ENCODE measurements at places on chromosomes 7 and 10.

- peak; percentile 69 for DNase-seq
These were observed 3.4 kb upstream of the CHST12 start for GRCh38 chr7:2399848-2400587.

DNA sequence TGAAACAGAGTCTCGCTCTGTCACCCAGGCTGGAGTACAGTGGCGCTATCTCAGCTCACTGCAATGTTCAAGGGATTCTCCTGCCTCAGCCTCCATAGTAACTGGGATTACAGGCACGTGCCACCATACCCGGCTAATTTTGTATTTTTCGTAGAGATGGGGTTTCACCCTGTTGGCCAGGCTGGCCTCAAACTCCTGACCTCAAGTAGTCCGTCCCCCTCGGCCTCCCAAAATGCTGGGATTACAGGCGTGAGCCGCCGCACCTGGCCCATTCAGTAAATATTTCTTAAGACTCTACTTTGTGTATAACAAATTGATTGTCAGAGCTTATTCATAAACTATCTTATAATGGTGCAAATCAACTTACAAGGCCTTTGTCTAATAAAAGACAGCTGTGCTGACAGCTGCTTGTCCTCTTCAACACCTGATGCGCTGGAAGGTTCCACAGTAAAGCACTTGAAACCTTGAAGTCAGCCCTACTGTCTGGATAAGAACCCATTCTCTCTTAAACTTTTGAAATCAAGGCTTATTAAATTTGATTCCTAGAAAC is 14.7 kb downstream of the ECHDC3 start:
- no peak for DNase-seq

DNA sequence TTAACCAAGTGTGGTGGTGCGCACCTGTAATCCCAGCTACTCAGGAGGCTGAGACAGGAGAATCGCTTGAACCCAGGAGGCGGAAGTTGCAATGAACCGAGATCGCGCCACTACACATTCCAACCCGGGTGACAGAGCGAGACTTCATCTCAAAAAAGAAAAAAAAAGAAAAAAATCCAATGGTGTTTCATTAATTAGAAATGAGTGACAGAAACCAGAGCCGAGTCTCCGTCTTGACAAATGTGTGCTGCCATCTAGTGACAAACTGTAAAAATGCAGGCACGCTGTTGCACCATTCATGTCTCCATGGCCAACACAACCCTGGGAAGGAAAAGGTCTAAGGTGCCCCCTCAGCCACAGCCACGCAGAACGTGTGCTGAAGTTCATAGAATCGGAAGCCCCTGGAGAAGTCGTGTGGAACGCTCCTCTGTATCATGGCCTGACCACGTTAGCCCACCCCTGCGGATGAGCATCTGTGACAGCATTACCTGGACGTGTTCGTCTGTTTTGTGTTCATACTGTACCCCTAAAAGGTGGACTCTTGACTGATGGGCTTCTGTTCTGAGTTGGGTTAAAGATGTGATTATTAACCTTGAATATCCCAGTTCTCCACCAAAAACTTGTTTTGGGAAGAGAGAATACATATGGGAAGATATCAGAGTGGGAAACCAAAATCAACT is 94.9 kb downstream of the LYZL2 start:
- peak; percentile 77 for DNase-seq

GRCh38 chr7:151345576-151346469 is 4.2 kb downstream of the NUB1 start:
- no peak for DNase-seq

- no peak for DNase-seq
These were observed 274.4 kb downstream of the THSD7A start for GRCh38 chr7:11557627-11558026.

DNA sequence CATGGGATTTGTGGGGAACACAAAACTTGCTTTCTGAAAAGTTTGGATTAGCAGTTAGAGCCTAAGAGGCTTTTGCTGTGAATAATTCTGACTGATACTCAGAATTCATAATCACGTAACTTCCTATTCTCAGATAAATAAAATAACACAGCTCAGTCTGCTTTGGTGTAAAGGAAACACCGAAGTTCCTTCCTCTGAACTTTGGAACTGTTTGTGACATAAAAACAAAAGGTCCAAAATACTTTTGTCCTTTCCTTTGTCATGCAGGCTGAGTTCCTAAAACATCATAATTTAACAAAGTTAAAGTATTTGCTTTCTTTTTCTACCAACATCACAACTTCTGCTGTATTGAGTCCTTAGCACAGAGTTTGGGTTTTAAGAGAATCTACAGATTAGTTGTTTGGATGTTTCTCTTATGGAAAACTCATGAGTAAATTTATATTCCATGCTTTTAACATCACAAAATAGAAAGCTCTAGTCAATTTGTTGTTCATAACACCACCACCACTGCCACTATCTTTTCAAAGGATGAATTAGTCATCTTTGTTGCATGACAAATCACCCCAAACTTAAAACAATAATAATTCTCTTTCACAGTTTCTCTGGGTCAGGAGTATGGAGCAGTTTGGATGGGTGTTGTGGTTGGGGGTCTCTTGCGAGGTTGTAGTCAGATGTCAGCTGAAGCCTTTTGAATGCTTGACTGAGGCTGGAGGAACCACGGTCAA is 123.4 kb downstream of the REEP3 start:
- DNase-seq, result no peak

DNA sequence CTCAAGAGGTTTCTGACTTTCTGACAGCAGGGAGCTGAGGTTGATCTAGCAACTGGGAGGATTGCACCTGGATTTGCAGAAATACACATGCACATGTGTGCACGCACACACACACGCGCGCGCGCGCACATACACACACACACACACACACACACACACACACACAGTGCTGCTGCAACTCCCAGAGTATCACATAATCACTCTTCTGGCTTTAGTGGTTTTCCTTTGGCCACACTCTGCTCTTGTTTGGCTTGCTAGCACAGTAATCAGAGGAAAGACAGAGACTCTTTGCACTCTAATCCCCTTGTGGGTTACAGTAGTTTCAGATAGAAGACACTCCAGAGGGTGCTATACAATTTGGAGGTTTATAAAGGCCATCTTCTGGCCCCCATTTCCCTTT is 705.0 kb downstream of the AUTS2 start:
- no peak for DNase-seq

- no peak for DNase-seq
These were observed 304.0 kb downstream of the ZEB1 start for GRCh38 chr10:31622978-31623377.

DNA sequence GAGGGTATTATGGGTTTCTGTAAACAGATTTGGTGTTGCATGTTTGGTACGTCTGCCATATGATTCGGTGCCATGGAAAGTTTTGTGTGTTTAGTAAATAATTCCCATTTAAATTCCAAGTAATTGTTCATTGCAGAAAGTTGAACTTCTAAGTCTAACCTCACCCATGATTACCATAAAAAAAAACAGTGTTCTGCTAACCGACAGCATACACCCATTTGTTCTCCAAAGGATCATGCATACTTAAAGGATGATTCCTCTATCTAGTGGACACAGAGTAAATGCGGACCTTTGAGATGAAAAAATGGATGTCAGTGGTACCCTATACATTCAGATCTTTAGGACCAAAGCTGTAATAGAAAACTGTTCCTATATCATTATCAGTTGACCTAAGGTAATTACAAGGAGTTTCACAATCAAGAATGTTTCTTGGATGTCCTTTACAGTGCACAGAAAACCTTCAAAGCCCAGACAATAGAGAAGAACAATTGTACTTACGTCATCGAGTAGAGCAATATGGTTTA is 209.9 kb downstream of the CRPPA start:
- DNase-seq, result no peak

DNA sequence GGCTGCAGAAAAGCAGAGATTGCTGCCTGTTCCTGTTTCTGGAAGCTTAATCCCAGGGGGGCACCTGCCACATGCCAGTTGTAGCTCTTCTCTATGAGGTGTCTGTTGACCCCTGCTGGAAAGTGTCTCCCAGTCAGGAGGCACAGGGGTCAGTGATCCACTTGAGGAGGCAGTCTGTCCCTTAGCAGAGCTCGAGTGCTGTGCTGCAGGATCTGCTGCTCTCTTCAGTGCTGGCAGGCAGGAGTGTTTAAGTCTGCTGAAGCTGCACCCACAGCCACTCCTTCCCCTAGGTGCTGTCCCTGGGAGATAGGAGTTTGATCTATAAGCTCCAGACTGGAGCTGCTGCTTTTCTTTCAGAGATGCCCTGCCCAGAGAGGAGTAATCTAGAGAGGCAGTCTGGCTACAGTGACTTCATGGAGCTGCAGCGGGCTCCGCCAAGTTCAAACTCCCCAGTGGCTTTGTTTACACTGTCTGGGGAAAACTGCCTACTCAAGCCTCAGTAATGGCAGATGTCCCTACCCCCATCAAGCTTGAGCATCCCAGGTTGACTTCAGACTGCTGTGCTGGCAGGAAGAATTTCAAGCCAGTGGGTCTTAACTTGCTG is 57.6 kb upstream of the CROT start:
- DNase-seq, result no peak

DNA sequence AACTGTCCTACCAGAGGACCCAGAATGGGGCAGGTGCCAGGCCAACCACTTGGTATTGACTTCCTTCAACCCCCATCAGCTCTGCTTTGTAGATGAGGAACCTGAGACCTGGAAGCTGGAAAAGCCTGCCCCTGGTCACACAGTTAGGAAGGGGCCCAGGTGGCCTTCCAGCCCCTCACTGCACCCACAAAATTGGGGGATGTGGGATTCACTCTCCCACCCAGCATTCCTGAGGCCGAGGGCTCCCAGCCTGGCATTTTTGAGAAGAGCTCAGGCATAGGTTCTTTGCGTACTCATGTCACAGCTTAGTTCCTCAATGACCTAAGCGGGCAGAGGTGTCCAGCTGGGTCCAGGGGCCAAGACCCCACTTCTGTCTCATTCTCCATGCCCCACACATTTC is 46.1 kb downstream of the EBF3 start:
- no peak for DNase-seq

- no peak for DNase-seq
These were observed 101.0 kb downstream of the SVIL start for GRCh38 chr10:29533696-29534285.

DNA sequence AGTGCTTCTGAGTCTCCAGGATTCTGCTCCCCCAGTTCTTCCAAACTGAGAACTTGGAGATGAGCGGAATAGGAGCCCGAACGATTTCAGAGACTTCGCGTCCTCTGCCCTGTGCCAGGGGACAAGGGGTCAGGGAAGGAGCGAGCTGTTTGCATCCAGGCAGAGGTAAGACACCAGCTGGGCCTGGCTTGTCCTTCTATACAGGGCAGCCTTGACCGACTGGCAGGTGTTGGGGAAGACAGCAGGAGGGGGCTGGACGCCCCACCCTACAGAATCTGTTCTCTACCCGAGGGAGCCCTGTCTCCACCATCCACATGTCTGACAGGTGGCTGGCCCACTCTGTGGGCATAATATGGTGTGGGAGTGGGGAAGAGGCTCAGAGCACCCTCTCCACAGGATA is 7.1 kb downstream of the SPOCK2 start:
- no peak for DNase-seq

Data from right forelimb (tissue), 1 donor.